Spleen (tissue), 13 donors: ENCODE measurements at places on chromosomes 5 and 9. TPM values are rescaled to one million over a fixed set of nuclear protein-coding genes. Genes with fewer than 3 reads are reported as not detected.

Gene SPINK4
- polyA plus RNA-seq = 0.67 TPM

GRCh38 chr9:614431-614830 lies 227.1 kb upstream of the DMRT1 start:
- no peaks in the 10 kb centered on the region for H3K36me3 ChIP-seq
- no peak overlapping the region for H3K27ac ChIP-seq
- peaks cover 13% of the 10 kb centered on the region for H3K4me1 ChIP-seq
- H3K27me3 ChIP-seq = no peaks in the 10 kb centered on the region
- H3K4me3 ChIP-seq = no peak overlapping the region

DNA sequence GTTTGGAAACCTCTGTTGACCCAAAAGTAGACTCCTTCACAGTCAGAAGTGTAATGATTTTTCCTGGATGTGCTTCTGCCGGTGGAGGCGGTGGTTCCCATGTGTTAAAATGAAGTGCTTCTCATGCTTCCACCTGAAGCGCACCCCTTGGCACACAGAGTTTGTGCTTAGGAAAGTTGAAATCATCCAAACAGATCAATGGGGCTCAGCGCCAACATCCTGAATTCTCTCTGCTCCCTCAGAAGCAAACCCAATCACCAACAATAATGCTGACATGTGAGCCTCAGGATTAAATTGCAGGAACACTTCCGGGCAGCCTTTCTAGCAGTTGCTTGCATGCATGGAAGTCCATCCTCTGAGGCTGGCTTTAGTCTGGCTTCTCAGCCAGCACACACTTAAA lies 71.0 kb downstream of the MED10 start:
- H3K4me1 ChIP-seq = no peaks in the 10 kb centered on the region

Gene OR1N1
- polyA plus RNA-seq = not detected

GRCh38 chr5:180166176-180166575 lies 42.8 kb downstream of the RASGEF1C start:
- H3K27me3 ChIP-seq = peaks cover 21% of the 10 kb centered on the region
- no peaks in the 10 kb centered on the region for H3K36me3 ChIP-seq
- H3K4me3 ChIP-seq = no peak overlapping the region
- no peak overlapping the region for H3K27ac ChIP-seq
- H3K4me1 ChIP-seq = no peaks in the 10 kb centered on the region

- peaks cover 22% of the 10 kb centered on the region for H3K4me1 ChIP-seq
- no peaks in the 10 kb centered on the region for H3K36me3 ChIP-seq
- H3K4me3 ChIP-seq = no peak overlapping the region
Measured at GRCh38 chr5:127011153-127011552, 19.2 kb downstream of the MARCHF3 start.

GRCh38 chr5:65961633-65962032 lies 35.3 kb downstream of the ERBIN start:
- DNase-seq = no peak
- H3K27me3 ChIP-seq = no peaks in the 10 kb centered on the region
- no peaks in the 10 kb centered on the region for H3K36me3 ChIP-seq
- peaks cover 51% of the 10 kb centered on the region for H3K4me1 ChIP-seq
- H3K4me3 ChIP-seq = no peak overlapping the region

GRCh38 chr5:80565330-80565729 lies 4.8 kb downstream of the ANKRD34B start:
- H3K36me3 ChIP-seq = no peaks in the 10 kb centered on the region
- peaks cover 15% of the 10 kb centered on the region for H3K27me3 ChIP-seq
- no peak overlapping the region for H3K4me3 ChIP-seq
- DNase-seq = no peak

GRCh38 chr5:10233011-10233410 lies 16.7 kb downstream of the ATPSCKMT start:
- H3K27me3 ChIP-seq = no peaks in the 10 kb centered on the region
- no peak overlapping the region for H3K27ac ChIP-seq
- DNase-seq = no peak

- peaks cover 16% of the 10 kb centered on the region for H3K4me1 ChIP-seq
- no peaks in the 10 kb centered on the region for H3K27me3 ChIP-seq
- no peaks in the 10 kb centered on the region for H3K36me3 ChIP-seq
- H3K27ac ChIP-seq = no peak overlapping the region
- H3K4me3 ChIP-seq = no peak overlapping the region
Measured at GRCh38 chr5:136079195-136079985, 50.6 kb downstream of the TGFBI start.

- no peak for DNase-seq
- H3K4me3 ChIP-seq = no peak overlapping the region
- no peaks in the 10 kb centered on the region for H3K36me3 ChIP-seq
- H3K4me1 ChIP-seq = no peaks in the 10 kb centered on the region
- no peaks in the 10 kb centered on the region for H3K27me3 ChIP-seq
Measured at GRCh38 chr5:132714456-132715307, 22.7 kb downstream of the KIF3A start.

- H3K27me3 ChIP-seq = no peaks in the 10 kb centered on the region
- no peaks in the 10 kb centered on the region for H3K4me1 ChIP-seq
- H3K27ac ChIP-seq = no peak overlapping the region
- no peaks in the 10 kb centered on the region for H3K36me3 ChIP-seq
- H3K4me3 ChIP-seq = no peak overlapping the region
Measured at GRCh38 chr5:74199436-74200210, 440.9 kb downstream of the ENC1 start.

Gene ADRA1B
- polyA plus RNA-seq = 4.3 TPM

Gene CDKN2A
- 10.2 TPM for polyA plus RNA-seq

GRCh38 chr5:15752663-15753285 lies 252.8 kb downstream of the FBXL7 start:
- no peaks in the 10 kb centered on the region for H3K4me1 ChIP-seq
- H3K4me3 ChIP-seq = no peak overlapping the region
- no peaks in the 10 kb centered on the region for H3K27me3 ChIP-seq
- H3K27ac ChIP-seq = no peak overlapping the region

Gene RNF145
- polyA plus RNA-seq = 27.6 TPM

DNA sequence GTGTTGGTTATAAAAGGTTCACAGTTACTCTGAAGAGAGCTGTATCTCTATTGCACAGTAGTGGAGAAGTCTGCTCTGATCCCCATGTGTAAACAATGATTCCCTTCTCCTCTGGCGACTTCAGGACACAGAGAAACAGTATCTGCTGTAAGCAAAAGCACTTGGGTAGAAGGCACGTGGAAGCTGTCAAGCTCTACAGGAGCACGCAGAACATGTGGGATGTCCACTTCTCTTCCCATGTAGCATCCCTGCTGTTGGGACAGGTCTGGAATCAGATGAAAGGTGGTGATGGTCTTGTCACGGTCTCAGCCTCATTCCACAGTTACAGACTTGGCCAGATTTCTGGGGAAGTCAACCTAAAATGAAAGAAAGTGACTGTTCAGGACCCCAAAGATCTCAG lies 9.4 kb upstream of the MAPK9 start:
- no peak overlapping the region for H3K4me3 ChIP-seq
- no peaks in the 10 kb centered on the region for H3K4me1 ChIP-seq
- no peak overlapping the region for H3K27ac ChIP-seq

DNA sequence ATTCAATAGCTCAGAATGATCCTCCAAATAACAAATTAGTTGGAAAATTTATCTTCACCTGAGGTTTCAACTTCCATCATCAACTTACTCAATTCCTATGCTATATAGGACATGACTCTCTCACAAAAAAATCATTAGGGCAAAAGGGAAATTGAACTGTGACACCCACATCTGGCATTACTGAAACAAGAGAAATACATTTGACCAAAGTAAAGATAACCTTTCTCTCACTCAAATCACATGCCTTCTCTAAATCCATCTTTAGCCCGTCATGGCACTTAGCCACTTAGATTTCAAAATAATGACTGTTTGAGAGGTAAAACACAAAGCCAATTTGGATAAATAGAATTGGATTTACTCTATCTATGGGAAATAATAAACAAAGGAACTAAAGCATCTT lies 126.4 kb downstream of the ADAMTS6 start:
- DNase-seq = no peak
- H3K27me3 ChIP-seq = no peaks in the 10 kb centered on the region
- no peak overlapping the region for H3K4me3 ChIP-seq
- no peaks in the 10 kb centered on the region for H3K4me1 ChIP-seq
- H3K36me3 ChIP-seq = no peaks in the 10 kb centered on the region

Gene LCNL1
- polyA plus RNA-seq = 1.3 TPM

- H3K4me1 ChIP-seq = no peaks in the 10 kb centered on the region
- no peak overlapping the region for H3K27ac ChIP-seq
- DNase-seq = no peak
- H3K27me3 ChIP-seq = no peaks in the 10 kb centered on the region
- H3K36me3 ChIP-seq = no peaks in the 10 kb centered on the region
Measured at GRCh38 chr9:22913518-22913917, 466.9 kb downstream of the DMRTA1 start.

Gene NCS1
- polyA plus RNA-seq = 0.50 TPM

Gene SLC34A1
- not detected for polyA plus RNA-seq

Gene OTP
- polyA plus RNA-seq = not detected
